ENCODE measurements at places on chromosomes 11 and 22.
A peak's percentile ranks its signal among the peaks of the same experiment; 100 is the strongest.

- no peak for DNase-seq
These were observed 412.5 kb upstream of the DDI1 start for GRCh38 chr11:103623933-103624332.

DNA sequence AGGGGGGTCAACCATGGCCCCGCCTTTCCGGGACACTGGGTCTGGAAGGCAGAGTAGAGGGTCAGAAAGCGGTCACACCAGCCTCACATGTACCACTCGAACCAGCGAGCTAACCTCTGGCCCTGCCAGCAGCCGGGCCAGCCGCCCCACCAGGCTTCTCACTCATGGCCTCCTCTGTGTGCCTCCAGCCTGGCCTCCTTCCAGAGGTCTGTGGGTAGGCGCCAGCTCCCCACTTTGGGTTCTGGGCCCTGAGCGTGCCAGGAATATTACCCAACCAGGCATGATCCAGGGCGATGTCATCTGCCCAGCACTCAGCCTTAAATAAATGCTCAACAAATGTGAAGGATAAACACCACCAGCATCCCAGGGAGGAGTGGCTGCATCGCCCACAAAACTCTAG lies 5.8 kb downstream of the SCUBE1 start:
- no peak for DNase-seq

DNA sequence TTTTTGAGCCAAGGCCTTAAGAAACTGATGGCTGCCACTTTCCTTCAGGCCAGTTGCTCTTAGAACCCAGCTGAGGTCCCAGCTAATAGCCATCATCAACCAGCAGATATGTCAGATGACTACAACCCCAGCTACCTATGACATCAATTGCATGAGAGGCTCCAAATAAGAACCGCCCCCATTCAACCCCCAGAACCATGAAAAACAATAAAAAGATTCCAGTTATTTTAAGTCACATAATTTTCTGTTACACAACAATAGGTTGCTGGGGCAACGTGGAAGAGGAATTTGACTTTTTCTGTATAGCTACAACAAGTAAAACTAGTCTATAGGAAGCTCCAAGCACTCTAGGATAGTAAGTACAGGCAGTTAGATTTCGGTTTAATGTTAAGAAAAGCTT lies 216.3 kb upstream of the MTNR1B start:
- no peak for DNase-seq

- DNase-seq = no peak
These were observed 111.3 kb upstream of the PAX6 start for GRCh38 chr11:31922450-31922849.

- DNase-seq = no peak
These were observed 208.4 kb downstream of the DDX10 start for GRCh38 chr11:108873310-108873709.

DNA sequence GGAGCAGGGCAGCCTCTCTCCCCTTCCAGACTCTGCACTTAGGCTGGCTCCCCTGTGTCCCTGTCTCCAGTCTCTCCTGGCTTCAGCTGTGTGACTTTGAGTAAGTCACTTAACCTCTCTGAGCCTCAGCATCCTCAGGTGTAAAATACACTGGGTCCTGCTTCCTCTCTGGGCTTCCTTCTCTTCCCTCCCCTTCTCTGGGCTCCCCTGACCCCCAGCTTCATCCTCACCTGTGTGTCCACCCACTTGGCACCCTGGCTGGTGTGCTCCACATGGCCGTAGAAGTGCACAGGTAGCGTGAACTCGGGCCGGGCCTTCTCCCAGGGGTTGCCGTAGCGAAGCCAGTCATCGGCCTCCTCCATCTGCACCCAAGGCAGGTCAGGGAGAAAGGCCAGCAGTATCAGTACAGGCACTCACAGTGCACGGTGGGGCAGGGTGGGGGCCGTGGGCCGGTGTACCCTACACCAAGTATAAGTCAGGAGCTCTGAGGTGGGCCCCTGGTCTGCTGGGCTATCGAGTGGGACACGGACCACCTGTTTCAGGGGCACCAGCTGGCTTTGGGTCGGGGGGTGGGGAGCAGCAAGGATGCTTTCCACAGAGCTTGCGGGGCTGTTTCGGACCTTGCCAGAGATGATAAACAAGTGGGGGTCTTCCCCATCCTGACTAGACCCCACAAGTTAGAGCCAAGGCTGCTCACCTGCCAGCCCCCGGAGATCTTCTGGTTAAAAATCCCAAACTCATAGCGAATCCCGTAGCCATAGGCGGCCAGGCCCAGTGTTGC lies 2.0 kb downstream of the PYGM start:
- no peak for DNase-seq

DNA sequence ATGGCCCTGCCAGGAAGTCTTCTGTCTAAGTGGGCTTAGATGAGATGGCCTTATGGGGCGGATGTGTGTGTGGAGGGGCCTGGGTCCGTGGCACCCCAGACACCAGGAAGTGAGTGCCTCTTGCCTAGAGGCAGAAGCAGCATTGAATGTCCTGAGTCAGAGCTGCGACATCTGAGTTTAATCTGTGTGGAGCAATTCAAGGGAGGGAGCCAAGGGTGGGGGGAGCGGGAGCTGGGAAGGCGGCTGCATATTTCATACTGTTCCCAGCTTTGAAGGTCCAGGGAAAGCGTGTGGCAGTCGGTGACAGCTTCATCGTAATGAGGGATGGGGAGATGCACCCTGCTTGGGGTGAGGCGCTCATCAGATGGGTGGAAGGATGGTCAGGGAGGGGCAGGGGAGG lies 73.5 kb upstream of the THY1 start:
- DNase-seq = no peak

- no peak for DNase-seq
These were observed 50.5 kb upstream of the WNT7B start for GRCh38 chr22:46027211-46028105.

DNA sequence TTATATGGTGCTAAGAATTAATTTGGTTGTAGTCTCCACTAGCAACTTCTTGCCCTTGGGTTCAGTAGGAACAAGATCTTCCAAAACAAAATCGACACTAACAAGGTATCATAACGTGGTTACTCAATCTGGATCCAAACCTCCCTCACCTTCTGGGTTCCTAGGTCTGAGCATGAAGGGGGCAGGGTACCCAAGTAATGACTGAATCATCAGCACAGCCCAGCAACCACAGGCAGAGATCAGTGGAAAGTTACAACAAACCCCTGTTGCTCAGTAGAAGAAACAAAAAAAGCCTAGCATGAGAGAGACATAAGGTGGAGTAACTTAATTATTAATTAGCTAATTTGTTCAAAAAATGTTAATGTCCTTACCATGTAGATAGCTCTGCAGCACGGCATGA lies 221.4 kb downstream of the BLID start:
- DNase-seq = no peak

DNA sequence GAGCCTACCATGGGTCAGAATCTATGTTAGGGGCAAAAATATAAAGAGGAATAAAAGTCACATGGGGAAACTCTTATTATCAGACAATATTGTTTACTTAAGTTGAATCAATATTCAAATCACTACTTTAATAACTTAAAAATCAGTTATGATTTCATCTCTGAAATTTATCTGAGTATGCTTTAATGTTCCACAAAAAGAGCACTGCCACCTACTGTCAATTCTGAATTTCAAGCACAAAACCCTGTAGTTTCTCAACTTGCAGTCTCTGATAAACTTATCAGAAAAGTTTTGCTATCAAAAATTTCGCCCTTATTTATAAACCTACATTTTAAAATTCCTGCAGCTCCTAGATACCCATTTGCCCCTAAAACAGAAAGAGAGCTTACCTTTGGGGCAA lies 47.3 kb downstream of the RDX start:
- DNase-seq = no peak

DNA sequence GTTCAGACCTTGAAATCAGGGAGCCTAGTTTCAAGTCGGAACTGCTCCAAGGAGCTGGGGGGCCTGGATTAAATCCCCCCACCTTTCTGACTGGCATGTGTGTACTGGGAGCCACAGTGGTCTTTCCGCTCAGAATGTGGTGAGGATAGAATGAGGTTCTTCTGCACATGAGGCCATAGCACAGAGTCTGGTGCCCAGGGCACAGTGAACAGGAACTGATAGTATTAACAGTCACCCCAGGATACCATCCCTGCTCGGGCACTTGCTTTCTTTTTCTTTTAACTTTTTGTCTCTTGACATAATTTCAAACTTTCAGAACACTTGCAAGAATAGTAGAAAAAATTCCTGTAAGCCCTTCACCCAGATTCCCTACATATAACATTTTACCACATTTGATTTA lies 28.8 kb downstream of the LMO1 start:
- no peak for DNase-seq

DNA sequence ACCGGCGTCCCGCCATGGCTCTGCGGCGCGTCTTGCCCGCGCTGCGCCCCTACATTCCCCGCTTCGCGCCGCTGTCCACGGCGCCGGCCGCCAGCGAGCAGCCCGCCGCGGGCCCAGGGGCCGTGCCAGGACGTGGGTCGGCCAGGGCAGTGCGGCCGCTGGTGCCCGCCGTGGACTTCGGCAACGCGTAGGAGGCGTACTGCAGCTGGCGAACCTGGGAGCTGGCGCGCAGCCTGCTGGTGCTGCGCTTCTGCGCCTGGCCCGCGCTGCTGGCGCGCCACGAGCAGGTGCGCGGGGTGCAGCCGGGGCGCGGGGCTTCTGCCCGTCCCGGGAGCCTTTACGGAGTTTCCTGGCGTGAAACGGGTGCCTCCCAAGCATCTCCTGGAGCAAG lies 20.1 kb downstream of the DGCR6L start:
- DNase-seq = no peak

DNA sequence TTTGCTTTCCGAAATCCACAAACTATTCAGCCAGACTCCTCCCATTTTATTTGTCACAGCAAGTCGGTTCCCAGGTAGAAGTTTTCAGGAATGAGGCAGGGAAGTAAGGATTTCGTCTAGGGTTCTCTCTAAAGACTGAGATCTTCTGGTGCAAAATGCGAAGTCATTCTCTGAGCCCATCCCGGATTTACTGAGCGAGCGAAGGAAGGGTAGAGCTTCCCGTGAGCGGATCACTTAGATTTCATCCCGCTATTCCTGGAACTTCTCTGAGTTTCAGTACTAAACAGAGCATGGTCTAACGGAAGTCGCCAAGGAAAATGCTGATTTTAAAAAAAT lies 3.1 kb upstream of the CALCA start:
- DNase-seq = no peak

- no peak for DNase-seq
These were observed 578 bp upstream of the NUP160 start for GRCh38 chr11:47848700-47849155.

- no peak for DNase-seq
These were observed 1.7 kb downstream of the CCDC157 start for GRCh38 chr22:30358541-30358940.

DNA sequence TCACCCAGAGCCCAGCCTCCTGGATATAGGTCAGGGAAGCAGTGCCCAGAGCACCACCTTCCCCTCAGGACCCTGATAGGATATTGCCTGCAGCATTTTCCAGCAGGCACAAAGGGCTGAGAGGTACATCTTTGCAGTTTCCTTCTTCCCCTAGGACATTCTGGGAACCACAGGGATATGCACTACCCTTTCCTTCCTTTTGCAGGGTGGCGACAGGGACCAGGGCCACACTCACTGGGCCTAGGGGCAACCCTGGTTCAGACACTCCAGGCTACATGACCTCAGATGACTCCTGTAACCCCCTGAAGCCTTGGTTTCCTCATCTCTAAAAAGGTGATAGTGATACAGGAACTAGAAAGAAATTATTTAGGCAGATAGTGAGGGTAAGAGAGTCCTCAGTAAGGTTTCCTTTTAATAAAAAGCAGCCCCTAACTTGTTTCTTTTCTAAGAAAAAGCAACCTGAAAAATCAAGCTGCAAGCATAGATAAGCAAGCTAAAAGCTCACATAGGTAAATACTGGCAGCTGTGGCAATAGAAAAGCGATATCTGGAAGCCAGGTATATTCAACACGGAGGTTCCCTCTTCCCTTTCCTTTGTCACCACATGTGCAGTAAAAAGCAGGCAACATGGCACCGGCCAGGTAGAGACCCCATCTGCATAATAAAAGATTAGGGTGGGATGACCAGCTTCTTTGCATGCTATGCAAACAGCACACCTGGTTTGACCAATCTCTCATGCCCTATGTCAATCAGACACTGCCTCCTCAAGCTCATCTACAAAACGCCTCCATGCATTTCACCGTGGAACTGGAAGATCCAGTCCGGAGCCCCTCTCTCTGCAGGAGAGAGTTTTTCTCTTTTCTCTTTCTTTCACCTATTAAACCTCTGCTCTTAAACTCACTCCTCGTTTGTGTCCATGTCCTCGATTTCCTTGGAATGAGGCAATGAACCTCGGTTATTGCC lies 13.2 kb upstream of the MRGPRX2 start:
- DNase-seq = no peak

DNA sequence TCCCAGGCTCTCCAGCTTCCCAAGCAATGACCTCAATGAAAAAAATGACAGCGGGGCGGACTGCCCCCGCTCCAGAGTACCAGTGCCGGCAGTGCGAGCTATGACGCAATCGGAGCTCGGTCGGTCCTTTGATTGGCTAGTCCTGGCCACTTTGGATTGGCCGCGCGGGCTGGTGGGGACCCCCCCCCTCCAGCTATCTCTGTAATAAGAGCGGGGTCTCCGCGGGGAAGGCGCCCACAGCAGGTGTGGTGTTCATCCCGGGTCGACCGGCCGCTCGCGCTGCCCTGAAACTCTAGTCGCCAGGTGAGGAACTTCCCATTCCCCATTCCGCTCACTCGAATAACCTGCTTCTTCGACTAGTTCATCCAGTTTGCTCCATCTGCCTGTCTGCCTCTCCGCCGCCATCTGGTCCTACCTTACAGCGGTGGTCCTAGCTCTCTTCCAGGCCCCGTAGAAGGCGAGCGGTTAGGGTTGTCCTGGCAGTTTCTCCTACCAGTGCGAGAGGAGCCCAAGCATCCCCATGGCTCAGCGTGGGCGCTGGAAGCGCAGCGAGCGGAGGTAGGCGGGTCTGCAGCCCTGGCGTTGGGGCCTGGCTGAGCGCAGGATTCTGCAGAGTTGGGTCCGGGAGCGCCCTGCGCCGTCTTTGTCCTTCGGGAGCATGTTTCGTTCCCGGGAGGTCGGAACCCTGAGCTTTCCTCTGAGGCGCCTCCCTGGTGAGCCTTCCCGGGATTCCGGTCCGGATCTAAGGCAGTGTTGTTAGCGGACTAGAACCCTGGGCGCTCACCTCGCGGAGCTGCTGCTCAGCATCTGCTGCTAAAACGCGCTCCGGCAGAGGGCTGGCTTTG lies at the start of gene CALCB:
Gene CALCB, plus strand, starts transcription at position 233 of the 845 bp plus-strand sequence. CDS start 1,126 bp downstream, outside the sequence.
- DNase-seq = no peak

- DNase-seq = no peak
These were observed 39.1 kb downstream of the PITPNB start for GRCh38 chr22:27879923-27880322.

DNA sequence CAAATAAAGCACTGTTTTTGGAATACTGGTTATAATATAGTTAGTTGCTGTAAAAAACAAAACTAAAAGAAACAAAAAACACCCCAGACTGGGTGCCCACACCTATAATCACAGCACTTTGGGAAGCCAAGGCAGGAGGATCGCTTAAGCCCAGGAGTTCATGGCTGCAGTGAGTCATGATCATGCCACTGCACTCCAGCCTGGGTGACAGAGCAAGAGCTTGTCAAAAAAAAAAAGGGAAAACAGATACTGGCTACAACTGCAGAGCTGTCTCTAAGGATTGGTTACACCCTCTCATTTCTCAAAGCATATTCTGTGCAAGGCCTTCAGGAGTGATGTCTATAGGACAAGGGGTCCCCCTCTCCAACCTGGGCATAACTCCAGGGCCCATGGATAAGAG lies 14.6 kb upstream of the STK33 start:
- no peak for DNase-seq

GRCh38 chr11:64846998-64847666 lies 2.7 kb upstream of the CDC42BPG start:
- DNase-seq = peak; percentile 82
